ENCODE measurements at places on chromosomes 5 and 9.

GRCh38 chr5:104297076-104297475 lies 734.5 kb upstream of the NUDT12 start:
- DNase-seq = no peak

DNA sequence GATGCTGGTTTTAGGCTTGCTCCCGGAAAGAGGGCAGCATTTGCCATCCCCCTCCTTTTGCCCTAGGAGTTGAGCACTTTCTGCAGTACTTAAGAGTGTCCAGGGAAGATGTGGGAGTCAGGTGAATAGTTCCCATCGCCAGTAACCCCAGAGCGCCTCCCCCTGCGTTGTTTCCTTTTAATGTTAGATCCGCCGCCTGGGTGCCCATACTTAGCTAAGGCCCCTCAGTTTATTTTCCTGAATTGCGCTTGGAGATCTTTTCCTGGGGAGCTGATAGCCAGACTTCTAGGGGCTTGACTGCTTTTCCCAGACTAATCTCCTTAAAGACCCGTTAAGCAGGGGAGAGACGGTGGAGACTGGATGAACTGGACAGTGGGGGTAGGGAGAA lies 377 bp upstream of the PCDHAC2 start:
- no peak for DNase-seq

- DNase-seq = no peak
Measured at GRCh38 chr5:115349001-115349817, 52.8 kb upstream of the CCDC112 start.

GRCh38 chr9:100725371-100725770 lies 147.5 kb downstream of the CAVIN4 start:
- no peak for DNase-seq

DNA sequence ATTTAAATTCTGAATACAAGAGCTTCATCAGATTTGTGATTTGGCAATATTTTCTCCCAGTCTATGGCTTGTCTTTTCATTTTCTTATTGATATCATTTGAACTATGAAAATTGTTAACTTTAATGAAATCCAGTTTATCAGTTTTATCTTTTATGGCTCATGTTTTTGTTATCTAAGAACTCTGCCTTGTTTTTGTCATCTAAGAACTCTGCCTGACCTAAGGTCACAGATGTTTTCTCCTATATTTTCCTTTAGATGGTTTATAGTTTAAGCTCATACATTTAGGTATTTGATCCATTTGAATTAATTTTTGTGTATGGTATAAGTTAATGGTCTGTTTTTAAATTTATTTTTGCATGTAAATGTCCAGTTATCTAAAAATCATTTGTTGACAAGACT lies 52.9 kb downstream of the NIPBL start:
- no peak for DNase-seq

DNA sequence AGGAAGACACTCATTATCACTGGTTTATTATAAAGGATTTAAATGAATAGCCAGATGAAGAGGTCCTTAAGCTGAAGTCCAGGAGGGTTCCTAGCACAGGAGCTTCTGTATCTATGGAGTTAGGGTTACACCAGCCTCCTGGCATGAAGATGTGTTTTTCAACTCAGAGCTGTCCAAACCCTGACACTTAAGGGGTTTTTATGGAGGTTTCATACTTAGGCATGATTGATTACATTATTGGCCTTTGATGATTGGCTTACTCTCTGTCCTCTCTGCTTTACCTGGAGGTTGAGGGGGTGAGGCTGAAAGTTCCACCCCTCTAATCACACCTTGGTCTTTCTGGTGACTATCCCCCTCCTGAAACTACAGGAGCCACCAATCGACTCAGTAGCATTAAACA lies 84.9 kb upstream of the ZNF169 start:
- no peak for DNase-seq

DNA sequence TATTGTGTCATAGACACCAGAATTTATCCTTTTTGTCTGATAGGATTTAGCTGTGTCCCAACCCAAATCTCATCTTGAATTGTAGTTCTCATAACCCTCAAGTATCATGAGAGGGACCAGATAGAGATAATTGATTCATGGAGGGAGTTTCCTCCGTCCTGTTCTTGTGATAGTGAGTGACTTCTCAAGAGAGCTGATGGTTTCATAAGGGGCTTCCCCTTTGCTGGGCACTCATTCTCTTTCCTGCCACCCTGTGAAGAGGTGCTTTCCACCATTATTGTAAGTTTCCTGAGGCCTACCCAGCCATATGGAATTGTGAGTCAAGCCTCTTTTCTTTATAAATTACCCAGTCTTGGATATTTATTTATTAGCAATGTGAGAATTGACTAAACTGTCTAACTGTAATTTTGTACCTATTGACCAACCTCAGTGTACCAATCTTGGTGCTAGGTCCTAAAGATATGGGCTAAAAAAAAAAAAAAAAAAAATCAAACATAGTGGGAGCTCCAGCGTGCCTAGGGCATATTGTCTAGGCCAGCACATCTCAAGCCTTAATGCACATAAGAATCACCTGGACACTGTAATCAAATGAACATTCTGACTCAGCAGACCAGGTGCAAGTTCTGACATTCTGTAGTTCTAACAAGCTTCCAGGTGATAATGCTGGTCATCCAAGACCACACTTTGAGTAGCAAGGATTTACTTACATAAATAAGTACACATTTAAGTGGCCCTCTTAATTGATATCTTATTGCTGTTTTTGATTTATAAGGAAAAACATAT lies 30.5 kb downstream of the ST8SIA4 start:
- no peak for DNase-seq

GRCh38 chr5:172274951-172275753 lies 8.4 kb downstream of the UBTD2 start:
- DNase-seq = no peak

DNA sequence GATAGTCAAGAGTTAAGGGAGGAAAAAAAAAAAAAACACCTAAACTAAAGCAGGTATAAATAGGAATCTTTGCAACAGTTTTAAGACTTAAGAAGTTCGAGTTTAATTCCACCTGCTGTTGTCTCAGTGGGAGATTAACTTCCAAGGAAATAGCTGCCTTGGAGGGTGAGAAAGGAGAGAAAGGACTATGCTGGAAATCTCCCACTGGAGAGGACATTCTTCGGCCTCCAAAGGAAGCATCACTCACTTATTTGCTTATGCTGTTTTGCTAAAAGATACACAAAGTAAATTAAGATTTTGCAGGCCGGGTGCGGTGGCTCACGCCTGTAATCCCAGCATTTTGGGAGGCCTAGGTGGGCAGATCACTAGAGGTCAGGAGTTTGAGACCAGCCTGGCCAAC lies 317.9 kb upstream of the MPDZ start:
- DNase-seq = no peak

GRCh38 chr5:72238712-72239445 lies 81.2 kb downstream of the MRPS27 start:
- DNase-seq = no peak

DNA sequence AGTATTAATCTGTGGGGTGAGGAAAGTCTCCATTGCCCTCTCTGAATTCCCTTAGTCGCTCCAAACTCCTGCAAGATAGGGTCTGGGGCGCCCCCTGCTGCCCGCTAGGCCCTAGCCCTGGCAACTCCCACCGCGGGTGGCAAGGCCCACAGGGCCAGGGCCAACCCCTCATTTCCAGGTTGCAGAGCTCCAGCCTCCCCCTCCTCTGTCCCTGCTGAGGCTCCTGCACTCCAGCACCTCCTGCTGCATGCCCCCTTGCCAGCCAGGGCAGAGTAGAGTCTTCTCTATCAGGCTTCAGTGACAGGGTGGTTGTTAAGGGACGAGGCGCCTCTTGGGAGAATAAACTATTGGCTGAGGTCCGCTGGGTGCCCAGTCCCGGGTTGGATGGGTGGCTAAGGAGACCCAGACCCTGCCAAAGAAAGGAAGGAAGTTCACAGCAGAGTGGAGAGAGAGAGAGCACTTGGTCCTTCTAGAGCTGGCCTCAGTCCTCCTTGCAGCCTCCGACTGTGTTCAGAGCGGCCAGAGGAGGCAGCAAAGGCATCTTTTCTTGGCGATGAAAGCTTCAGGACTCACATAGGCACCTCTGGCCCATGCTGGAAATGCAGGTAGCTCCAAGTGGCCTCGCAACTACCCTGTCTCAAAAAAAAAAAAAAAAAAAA lies 45.6 kb downstream of the SAR1B start:
- DNase-seq = peak; percentile 48

DNA sequence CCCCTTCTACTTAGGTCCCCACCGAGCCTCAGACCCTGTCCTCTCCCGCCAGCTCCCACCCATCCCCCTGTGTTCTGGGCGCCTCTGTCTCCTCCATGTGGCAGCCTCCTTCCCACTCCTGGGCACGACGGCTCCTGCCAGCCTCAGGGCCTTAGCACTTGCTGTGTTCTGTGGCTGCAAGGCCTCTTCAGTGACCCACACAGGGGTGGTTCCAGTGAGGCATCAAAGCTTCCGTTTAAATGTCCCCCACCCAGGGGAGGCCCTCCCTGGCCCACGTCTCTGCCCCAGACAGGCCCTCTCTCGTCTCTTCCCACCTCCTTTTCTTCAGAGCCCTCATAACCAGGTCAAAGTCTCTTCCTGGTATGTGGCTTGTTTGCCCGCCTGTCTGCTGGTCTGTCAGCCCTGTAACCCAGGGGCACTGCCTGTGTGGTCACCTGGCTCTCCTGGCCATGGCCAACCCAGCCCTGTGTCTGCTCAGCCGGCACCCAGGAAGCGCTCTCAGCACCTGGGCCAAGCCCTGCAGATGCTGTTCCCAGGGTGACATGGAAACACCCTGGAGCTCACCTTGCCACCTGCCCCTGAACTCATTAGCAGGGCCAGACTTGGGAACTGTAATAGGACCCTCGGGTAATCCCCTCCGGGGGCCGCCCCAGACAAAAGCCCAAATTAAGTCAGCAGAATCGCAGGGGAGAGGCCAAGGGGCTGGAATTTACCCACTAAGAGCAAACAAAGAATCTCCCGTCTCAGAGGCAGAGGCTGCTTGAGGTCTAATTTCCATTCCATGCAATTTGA lies 33.7 kb downstream of the LHX3 start:
- no peak for DNase-seq

- peak; percentile 45 for DNase-seq
Measured at GRCh38 chr9:33466565-33467495, 6.9 kb downstream of the NOL6 start.

GRCh38 chr9:33748633-33749304 lies 46.6 kb upstream of the PRSS3 start:
- DNase-seq = peak; percentile 22

GRCh38 chr5:154365823-154366222 lies 80.0 kb upstream of the SAP30L start:
- no peak for DNase-seq

DNA sequence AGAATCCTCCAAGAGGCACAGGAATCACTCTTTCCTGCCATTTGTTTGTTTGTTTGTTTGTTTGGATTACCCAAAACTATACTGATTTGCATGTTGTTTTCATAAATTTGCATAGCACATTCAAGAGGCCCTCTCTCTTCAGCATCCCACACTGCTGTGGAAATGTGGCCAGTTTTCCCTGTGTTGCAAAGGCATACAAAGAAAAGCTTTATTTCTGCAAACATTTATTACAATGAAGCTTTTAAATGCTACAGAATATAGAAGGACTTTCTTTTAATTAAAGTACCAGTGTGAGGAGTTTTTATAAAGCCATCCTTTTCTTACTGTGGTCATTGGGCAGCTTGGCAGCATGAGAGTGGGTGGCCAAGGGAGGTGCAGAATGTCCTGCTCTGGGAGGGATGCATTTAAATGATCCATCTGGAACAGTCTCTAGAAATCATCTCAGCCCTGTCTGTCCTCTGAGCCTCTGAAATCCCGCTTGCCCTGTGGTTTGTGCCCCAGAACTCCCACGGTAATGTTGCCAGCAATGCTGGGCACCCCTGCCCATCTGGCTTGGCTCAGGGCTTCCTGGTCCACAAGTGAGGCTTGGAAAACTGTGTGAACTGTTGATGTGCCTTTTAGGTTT lies 356.8 kb upstream of the KIF2A start:
- DNase-seq = no peak

GRCh38 chr9:994005-994404 lies 17.6 kb downstream of the DMRT3 start:
- DNase-seq = no peak

DNA sequence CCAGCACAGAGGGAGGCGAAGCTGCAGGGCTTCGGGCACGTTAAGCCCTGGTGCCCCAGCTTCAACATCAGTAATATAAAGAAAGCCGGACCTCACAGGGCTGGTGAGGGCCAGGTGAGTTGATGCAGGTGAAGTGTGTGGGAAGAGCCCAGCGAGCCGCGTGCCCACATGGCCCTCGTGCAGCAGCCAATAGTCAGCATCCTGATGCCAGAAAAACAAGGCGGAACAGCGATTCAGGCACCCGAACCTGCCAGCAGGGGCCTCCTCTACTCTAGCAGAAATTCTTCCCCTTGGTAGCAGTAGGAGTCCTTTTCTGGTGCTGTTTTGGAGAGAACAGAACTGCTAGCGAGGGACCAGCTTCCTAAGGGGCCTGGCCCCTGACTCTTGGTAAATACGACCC lies 7.8 kb downstream of the MED10 start:
- DNase-seq = no peak

DNA sequence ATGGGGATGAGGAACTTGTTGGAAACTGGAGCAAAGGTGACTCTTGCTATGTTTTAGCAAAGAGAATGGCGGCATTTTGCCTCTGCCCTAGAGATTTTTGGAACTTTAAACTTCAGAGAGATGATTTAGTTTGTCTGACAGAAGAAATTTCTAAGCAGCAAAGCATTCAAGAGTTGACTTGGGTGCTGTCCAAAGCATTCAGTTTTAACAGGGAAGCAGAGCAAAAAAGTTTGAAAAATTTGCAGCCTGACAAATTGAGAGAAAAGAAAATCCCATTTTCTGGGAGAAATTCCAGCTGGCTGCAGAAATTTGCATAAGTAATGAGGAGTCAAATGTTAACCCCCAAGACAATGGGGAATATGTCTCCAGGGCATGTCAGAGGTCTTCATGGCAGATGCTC lies 682.3 kb upstream of the ST8SIA4 start:
- no peak for DNase-seq

- no peak for DNase-seq
Measured at GRCh38 chr5:77086368-77086688, 757 bp downstream of the ZBED3 start.

- DNase-seq = no peak
Measured at GRCh38 chr5:65184780-65185179, 296.9 kb downstream of the ADAMTS6 start.

DNA sequence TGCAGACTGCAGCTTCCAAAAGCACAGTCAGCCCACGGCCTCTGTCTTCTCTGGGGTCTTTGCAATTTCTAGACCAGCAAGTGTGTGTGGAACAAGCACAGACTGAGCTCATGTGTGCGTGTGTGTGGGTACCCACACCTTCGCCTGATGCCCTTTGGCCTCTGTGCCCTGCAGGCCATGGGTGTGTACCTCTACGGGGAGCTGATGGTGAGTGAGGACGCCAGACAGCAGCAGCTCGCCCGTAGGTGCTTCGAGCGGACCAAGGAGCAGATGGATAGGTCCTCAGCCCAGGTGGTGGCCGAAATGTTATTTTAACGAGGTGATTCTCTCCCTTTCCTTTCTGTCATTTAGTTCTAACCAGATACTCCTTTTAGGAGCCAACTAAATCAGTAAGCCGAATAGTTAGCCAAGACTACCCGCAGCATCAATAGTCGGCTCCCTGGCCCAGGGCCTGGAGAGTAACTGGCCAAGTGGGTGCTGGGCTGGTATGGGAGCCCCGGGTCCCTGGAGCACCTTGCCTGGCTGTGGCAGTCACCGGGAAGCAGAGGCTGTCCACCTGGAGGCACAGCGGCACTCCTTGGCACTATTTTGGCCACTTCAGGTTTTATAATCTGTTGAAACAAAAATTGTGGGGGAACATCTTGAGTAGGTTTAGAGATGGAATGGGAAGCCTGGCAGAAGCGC lies 235.0 kb downstream of the FANCC start:
- DNase-seq = no peak

All from activated CD8-positive, alpha-beta memory T cell treated with anti-CD3 and anti-CD28 coated beads for 1 hour (primary cell).